Stimulated activated CD8-positive, alpha-beta memory T cell treated with anti-CD3 and anti-CD28 coated beads, Interleukin-4, amount 100 ng/mL, for 4 hours (primary cell): ENCODE measurements at places on chromosomes 4 and X.

DNA sequence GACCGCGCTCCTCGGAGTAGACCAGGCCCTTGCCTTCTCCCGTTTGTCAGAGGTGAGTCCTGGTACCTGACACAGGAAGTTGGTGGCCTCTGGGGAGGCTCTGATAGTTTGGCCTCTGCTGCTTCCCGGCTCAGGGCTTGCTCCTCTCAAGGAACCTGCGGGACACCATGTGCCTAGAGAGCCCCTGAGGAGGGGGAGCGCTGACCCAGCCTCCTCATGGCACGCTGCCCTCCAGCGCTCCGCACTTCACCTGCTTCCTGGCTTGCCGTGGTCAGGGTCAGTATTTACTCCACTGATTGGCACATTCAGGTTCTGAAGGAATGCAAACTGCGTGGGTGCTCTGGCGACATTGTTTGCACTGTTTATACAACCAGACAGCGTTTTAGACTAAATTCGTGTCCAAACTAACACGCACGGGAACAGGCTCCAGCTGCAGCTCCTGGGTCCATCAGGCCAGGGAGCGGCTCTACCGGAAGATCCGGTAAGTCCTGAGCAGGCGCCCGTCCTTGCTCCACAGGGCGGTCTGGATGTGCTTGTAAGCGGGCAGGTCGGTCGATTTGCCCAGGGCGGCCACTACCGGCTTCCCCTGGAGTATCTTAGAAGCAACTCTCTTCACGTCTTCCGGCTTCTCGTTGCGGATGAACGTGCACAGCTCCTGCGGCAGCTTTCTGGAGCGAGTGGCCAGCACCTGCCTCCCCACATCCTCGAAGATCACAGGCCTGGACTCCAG, 121.6 kb upstream of the GRID2 start:
- no peak for DNase-seq

DNA sequence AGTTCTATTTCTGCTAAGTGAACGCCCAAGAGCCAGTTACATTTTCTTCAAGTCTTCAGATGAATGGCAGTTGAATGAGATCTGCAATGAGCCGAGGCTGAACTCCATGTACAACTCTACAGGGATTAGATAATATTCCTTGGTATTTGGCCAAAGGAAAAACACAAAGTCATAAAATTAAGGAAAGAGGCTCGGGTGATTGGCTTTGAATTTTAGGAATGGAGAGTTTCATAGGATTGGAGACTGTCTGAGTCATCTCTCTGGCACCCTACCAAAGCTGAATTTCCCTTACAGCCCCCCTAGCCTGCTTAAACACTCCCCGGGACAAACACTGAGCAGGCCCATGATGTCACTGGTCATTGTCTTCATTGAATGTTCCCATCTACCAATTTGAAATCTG, 188.0 kb upstream of the C1QTNF7 start:
- DNase-seq, result no peak

DNA sequence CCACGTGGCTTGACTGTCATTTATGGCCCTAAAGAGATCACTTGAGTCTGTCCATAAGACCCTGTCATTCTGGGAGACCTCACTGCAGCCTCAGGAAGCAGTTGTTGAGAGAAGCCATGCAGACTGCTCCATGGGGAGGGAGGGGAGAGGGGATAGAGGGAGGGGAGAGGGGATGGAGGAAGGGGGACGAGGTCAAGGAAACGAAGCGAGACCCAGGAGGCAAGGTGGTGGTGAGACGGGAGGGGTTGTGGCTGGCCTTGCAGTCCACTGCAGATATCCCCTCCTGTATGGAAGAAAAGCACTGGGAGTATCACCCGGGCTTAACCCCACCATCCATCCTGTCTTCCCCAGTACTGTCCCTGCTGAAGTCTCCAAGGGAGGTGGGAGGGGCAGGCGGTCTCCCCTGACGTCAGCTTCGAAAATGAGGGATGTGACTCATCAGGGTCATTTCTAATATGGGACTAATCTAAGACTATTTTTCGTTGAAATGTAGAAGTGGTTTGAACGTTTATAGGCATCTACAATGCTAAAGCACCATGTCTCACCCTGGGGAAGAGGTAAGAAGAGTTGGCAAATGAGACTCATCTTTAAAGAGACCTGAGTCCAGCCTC, 5.6 kb downstream of the TMEM255A start:
- DNase-seq, result no peak

DNA sequence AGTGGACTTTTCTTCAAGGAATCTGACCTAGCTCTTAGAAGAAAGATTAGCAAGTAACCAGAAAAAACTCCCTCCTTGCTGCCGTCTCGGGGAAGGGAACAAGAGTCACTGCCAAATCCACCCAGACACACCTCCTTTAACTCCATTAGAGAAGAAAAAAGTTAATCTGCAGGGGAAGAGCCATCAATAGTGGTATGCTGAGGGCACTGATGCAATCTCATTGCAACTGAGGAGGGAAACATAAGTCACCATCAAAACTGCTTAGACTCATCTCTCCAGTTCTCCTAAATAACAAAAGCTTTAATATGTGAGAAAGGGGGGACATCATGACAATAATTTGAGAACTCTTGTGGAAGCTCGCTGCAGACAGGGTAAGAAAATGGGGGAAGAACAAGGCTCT, 49.3 kb upstream of the MAGED4B start:
- no peak for DNase-seq

DNA sequence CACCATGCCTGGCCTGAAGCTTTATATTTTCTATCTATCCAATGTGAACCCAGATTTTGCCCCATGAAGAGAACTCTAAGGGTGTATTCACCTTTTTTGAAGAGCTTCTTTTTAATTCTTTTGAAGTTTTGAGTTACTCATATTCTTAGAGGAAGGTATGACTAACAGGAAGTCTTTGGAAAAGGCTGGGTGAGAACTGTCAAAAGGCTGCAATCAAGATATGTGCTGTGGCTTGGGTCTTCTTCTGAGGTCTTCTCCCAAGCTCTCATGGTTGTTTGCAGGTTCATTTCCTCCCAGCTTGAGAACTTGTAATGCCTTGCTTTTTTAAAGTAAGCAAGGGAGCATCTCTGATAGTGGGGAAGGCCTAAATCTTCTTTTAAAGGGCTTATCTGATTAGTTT, 3.1 kb upstream of the C4orf17 start:
- DNase-seq, result no peak

DNA sequence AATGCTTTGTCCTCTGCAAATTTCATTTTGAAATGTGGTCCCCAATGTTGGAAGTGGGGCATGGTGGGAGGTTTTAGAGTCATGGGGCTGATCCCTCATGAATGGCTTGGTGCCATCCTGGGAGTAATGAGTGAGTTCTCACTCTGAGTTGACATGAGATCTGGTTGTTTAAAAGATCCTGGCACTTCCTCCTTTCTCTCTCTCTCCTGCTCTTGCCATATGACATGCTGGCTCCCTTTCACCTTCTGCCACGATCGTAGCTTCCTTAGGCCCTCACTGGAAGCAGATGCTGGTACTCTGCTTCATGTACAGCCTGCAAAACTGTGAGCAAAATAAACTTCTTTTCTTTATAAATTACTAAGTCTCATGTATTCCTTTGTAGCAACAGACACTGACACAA, 262.0 kb downstream of the IL15 start:
- DNase-seq, result no peak

DNA sequence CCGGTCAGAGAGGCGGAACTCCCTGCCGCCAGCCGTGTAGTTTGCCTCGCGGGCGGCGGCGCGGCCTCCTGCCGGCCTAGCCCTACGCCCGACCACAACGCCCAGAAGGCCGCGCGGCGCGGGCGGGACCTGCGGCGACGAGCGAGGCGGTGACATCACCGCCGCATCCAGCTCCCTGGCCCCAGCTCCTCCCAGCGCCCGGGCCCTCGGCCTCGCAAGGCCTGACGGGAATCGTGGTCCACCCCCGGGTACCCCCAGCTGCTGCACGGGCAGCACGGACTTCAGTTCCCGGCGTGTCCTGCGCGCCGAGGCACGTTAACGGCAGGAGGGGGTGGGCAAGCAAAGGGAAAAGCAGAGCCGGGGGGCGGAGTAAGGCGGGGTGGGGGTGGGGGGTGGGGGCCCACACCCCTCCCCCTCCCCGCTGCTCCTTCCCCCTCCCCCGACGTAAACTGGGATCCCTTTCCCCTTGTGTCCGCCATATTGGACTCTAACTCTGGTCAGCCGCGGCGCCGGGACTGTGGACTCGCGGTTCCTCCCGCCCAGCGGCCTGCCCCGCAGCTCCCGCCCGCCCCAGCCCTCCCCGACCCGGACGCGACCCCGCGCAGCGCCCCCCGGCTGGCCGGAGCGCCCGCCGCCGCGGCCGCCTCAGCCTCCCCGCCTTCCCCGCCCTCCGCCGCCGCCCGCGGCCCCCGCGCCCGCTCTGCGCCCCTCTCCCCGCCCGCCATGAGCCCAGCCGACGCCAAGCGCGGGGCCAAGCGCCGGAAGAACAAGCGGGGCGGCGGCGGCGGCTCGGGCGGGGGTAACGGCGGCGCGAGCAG, at the start of gene FAM193A:
TSS of gene FAM193A (plus strand) at position 455 of the 818 bp plus-strand sequence. CDS start at position 724, 269 bp downstream.
- peak; percentile 94 for DNase-seq
